ENCODE measurements at places on chromosomes 5 and 9.

GRCh38 chr9:124191691-124192395 is 65.9 kb upstream of the NEK6 start:
- no peak for DNase-seq

DNA sequence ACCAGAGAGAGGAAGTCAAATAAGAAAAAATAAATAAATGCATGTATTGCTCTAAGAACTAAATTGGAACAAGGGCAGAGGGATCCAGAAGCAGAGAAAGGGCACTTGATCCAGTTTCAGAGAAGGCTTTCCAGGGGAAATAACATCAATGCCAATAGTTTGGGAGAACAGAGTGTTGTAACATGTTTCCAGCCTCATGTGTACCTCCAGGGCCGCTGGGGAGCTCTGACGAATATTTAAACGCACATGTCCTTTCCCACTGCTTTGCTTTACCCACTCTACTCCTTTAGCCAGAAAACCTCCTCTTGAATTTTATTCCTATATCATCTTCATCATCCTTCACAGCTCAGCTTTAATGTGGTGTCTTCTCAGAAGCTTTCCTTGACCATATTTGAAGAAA is 233.7 kb downstream of the ENC1 start:
- DNase-seq = no peak

- DNase-seq = no peak
These were observed 289.0 kb downstream of the NR3C1 start for GRCh38 chr5:143114481-143114880.

DNA sequence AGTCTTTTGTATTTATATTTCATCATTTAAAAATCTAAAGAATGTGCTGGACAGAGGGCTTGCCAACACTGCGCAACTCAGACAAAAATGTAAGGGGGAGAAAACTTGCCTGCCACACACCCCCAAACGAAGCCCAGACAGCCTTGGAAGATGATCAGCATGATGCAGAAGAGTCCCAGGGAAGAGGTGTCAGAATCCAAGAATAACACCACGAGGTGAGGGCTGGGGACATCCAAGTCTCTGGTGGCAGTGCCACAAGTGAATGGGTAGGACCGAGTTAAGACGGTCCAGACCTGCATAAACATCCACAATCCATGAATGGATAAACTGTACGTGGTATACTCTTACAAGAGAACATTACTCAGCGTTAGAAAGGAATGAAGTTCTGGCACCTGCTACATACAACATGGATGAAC is 10.4 kb downstream of the EPB41L4B start:
- DNase-seq = no peak

DNA sequence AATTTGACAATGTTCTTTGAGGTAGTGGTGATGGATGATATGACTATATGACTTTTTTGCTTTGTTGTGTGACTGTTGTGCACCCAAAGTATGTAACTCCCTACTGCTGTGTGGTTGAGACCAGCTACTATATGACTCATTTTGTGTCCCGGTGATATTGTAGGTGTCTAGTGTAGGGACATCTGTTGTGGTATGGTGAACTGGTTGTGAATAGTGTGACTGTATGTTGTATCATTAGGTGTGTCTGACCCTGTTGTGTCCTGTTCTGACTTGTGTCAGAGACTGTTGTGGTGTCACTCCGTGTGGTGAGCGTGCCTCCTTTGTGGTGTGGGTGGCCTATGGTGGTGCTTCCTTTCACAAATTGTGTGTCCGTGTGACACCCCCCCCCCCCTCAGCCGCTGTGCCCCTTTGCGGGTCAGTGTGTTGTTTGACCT is 11.2 kb upstream of the CXXC5 start:
- DNase-seq = peak; percentile 85
